ENCODE measurements at places on chromosomes 1 and 21. TPM values are rescaled to one million over a fixed set of nuclear protein-coding genes. Genes with fewer than 3 reads are reported as not detected.

DNA sequence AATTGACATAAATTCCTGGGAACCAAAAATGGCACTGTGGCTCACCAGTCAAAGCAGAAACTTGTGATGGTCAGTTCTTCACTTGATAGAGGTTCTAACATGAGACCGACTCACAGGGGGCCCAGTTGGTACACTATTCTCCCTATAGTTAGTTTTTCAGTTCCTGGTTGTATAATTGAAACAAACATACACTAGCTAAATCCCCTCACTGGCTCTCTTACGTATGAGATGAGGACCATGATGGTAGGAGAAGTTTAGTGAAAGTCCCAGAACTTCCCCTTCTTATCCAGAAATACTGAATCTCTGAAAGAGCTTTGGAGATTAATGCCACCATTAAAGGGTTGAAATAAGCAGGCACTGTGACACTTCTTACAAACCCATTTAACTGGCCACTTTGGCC, 2.8 kb upstream of the S100B start:
- no peaks in the 10 kb centered on the region for H3K27me3 ChIP-seq
- H3K4me3 ChIP-seq = no peak overlapping the region
- H3K4me1 ChIP-seq = peaks cover 44% of the 10 kb centered on the region
- H3K27ac ChIP-seq = no peak overlapping the region
- H3K36me3 ChIP-seq = peaks cover 3% of the 10 kb centered on the region

DNA sequence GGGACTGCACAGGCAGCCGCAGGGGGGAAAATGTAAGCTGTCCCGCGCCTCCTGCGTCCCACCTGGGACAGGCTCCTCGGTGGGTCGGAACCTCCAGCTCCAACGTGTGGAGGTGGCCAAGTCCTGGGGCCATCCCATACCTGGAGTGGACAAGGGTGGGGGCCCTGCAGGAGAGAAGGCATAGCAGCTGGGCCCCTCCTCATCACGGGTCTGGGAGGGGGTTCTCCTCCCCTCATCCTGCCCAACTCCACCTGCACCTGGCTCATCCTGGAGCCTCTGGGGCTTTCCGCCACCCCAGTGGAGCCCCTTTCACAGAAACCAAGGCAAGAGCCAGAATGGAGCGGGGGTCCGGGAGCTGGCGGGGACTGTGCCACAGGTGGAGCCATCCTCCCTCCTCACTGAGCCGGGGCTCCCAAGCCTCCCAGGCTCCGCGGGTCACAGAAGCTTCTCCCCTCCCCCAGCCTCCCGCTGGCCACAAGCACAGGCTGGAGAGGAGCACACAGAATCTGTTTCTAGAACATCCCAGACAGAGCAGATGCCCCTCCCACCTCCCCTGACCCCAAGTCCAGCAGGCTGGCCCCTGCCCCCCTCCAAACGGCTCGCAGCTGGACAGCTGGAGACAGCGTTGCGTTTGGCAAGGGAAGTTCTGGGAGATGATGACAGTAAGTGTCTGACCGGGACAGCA, 65.8 kb downstream of the MEGF6 start:
- no peak overlapping the region for H3K27ac ChIP-seq
- DNase-seq = no peak
- no peak overlapping the region for H3K4me3 ChIP-seq
- H3K36me3 ChIP-seq = no peaks in the 10 kb centered on the region
- H3K4me1 ChIP-seq = no peaks in the 10 kb centered on the region
- H3K27me3 ChIP-seq = no peaks in the 10 kb centered on the region

DNA sequence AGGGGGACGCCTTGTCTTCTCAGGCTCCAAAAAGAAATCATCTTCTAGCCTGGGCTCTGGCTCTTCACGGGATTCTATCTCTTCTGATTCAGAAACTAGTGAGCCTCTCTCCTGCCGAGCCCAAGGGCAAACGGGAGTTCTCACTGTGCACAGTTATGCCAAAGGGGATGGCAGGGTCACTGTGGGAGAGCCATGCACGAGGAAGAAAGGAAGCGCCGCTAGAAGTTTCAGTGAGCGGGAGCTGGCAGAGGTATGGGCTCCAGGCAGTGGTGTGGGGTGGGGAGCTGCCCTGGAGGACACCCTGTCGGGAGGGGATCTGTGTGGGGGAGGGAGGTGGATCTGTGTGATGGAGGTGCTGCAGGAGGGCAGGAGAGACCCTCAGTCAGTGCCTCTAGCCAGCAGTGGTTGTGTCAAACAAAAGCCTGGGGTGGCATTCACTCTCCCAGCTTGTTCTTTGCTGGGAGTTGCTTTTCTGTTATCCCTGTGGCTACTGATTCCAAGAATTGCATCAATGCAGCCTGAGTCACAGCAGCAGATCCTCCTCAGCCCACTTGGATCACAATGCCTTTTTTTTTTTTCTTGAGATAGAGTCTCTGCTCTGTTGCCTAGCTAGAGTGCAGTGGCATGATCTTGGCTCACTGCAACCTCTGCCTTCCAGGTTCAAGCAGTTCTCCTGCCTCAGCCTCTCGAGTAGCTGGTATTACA, 21.8 kb downstream of the KDM4A start:
- peaks cover 2% of the 10 kb centered on the region for H3K4me1 ChIP-seq
- H3K27me3 ChIP-seq = no peaks in the 10 kb centered on the region
- no peak for DNase-seq

- no peak for DNase-seq
- no peaks in the 10 kb centered on the region for H3K36me3 ChIP-seq
- no peak overlapping the region for H3K27ac ChIP-seq
These were observed 83.8 kb upstream of the ACTL8 start for GRCh38 chr1:17671314-17671705.

GRCh38 chr1:37945743-37946702, 830 bp downstream of the INPP5B start:
- peak overlapping the region; percentile 97 for H3K27ac ChIP-seq
- no peak for DNase-seq
- H3K36me3 ChIP-seq = peaks cover 7% of the 10 kb centered on the region
- peaks cover 22% of the 10 kb centered on the region for H3K4me1 ChIP-seq

DNA sequence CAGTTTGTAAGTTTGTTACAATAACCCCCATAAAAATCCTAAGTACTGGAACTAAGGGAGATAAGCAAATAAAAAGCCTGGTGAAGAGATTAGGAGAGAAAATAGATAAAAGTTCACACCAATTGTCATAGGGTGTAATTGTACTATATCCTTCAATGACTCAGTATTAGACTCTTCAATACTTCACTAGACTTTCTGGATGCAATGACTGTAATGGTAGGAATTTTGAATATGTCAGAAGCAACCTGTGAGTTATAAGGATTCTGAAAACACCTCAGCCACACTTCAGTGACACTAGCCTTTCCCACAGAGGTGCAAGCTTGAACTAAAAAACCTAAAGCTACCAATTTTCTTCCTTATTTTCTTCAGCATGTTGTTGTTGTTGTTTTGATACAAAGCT, 147.9 kb downstream of the PTGER3 start:
- no peak overlapping the region for H3K4me3 ChIP-seq
- H3K36me3 ChIP-seq = no peaks in the 10 kb centered on the region
- DNase-seq = no peak
- no peaks in the 10 kb centered on the region for H3K4me1 ChIP-seq
- no peak overlapping the region for H3K27ac ChIP-seq

- H3K4me3 ChIP-seq = no peak overlapping the region
- no peaks in the 10 kb centered on the region for H3K4me1 ChIP-seq
- DNase-seq = no peak
- no peaks in the 10 kb centered on the region for H3K36me3 ChIP-seq
- H3K27me3 ChIP-seq = peaks cover 20% of the 10 kb centered on the region
These were observed 4.2 kb downstream of the PROK1 start for GRCh38 chr1:110455151-110455550.

Gene NBPF4
- 0.15 TPM for total RNA-seq

Gene FCRL6
- 0.61 TPM for total RNA-seq

Gene KIF1B
- total RNA-seq = 14.2 TPM

Data from activated CD8-positive, alpha-beta memory T cell treated with anti-CD3 and anti-CD28 coated beads, Interleukin-2, amount 10 ng/mL, durations not matched to agents 7 days and 5 days (primary cell).